Thyroid gland (tissue), 4 donors: ENCODE measurements at places on chromosomes 4 and X. TPM values are rescaled to one million over a fixed set of nuclear protein-coding genes. Genes with fewer than 3 reads are reported as not detected.

FAM9B gene
- total RNA-seq = not detected

RPS6KA6 gene
- total RNA-seq = 23.2 TPM

HSFX2 gene
- total RNA-seq = not detected

MYL5 gene
- 15.2 TPM for total RNA-seq

VCX2 gene
- total RNA-seq = not detected

GAGE13 gene
- not detected for total RNA-seq

FAM47E gene
- 16.9 TPM for total RNA-seq

KIAA0232 gene
- 42.6 TPM for total RNA-seq

TMEM150C gene
- total RNA-seq = 26.2 TPM

DNA sequence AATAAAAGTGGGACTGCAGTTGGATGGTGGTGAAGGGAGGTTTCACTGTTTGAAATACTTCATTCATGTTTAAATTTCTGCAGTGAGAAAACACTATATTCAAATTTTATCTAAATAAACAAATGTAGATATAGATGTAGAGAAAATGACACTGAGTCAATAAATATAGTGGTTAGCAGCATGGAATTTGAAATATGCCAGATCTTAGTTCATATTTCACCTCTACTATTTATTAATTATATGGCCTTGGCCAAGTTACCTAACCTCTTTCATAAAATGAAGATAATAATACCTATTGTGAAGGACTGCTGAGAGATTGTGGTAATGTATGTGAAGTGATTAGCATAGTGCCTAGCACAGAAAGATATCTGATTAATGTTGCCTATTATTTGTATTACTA, 70.5 kb downstream of the AGTR2 start:
- H3K4me3 ChIP-seq = no peak overlapping the region
- no peaks in the 10 kb centered on the region for H3K27me3 ChIP-seq
- no peak for DNase-seq
- H3K36me3 ChIP-seq = no peaks in the 10 kb centered on the region
- H3K27ac ChIP-seq = no peak overlapping the region
- H3K4me1 ChIP-seq = no peaks in the 10 kb centered on the region

DNA sequence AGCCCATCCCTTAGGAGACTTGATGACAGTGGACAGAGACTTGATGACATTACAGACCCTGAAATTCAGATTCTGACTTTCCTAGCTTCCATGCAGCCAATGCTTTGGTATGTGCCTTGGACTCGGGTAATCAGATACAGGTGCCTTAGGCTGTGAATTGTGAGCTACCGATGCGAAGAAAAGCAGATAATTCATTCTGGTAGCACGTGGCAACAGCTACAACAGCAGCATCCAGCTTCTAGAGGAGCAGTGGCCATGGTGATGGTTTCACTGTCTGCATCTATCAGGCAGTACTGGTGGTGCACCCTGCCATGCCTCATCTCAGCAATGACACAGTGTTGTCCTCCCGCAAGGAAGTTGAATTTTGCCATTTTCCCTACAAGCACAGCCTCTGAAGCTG, 126.9 kb upstream of the TAPT1 start:
- H3K27me3 ChIP-seq = no peaks in the 10 kb centered on the region
- H3K27ac ChIP-seq = no peak overlapping the region
- H3K4me3 ChIP-seq = no peak overlapping the region
- no peak for DNase-seq
- no peaks in the 10 kb centered on the region for H3K4me1 ChIP-seq

DNA sequence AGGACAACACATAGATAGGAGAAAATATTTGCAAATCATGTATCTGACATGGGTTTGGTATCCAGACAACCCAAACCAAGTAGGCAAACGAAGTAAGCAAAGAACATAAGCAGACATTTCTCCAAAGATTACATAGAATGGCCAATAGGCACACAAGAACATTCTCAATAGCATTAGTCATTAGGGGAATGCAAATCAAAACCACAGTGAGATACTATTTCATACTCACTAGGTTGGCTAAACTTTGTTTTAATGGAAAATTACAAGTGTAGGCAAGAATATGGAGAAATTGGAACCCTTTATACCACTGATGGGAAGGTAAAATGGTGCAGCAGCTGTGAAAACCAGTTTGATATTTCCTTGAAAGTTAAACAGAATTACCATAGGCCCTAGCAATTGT, 74.7 kb downstream of the CHRNA9 start:
- no peak overlapping the region for H3K27ac ChIP-seq
- H3K4me1 ChIP-seq = peaks cover 2% of the 10 kb centered on the region
- H3K27me3 ChIP-seq = no peaks in the 10 kb centered on the region
- no peaks in the 10 kb centered on the region for H3K36me3 ChIP-seq
- H3K4me3 ChIP-seq = no peak overlapping the region

DNA sequence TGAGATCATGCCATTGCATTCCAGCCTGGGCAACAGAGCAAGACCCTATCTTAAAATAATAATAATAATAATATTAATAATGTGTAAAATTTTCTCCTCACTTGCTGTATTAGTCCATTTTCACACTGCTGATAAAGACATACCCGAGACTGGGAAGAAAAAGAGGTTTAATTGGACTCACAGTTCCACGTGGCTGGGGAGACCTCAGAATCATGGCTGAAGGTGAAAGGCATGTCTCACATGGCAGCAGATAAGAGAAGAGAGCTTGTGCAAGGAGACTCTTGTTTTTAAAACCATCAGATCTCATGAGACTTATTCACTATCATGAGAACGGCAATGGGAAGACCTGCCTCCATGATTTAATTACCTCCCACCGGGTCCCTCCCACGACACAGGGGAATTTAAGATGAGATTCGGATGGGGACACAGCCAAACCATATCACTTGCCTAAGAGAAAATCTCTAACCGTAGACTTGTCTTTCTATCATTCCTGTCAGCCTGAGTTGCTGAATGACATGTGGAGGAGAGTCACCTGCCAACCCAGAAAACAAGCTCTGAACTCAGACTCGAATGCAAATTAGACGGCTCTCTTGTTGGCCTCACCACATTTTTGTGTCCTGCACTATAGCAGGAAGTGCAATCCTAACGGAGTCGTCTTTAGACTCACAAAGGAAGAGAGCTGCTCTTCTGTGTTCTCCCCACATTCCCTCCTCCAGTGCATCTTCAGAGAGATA, 51.9 kb upstream of the DCTD start:
- H3K36me3 ChIP-seq = no peaks in the 10 kb centered on the region
- H3K4me1 ChIP-seq = no peaks in the 10 kb centered on the region
- H3K4me3 ChIP-seq = no peak overlapping the region
- no peak for DNase-seq
- no peak overlapping the region for H3K27ac ChIP-seq

DNA sequence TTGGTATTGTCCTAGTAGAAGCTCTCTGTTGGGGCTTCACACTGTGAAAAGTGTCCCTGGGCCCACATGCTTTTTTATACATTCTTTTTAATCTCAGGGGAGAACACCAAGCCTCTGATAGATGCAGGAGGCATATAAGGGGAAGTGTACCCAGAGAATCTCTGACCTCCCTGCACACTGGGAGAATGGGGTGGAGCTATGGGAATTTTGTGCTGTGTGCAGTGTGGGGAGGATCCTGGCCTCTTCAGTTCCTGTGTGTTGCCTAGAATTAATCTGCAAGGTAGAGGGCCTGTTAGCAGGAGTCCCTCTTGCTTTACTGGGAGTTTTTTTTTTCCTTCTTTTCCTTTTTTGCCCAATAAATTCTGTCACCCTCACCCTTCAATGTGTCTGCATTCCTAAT, 49.2 kb upstream of the SPIN4 start:
- H3K4me1 ChIP-seq = no peaks in the 10 kb centered on the region
- H3K4me3 ChIP-seq = no peak overlapping the region
- H3K27me3 ChIP-seq = no peaks in the 10 kb centered on the region
- no peaks in the 10 kb centered on the region for H3K36me3 ChIP-seq
- DNase-seq = no peak

DNA sequence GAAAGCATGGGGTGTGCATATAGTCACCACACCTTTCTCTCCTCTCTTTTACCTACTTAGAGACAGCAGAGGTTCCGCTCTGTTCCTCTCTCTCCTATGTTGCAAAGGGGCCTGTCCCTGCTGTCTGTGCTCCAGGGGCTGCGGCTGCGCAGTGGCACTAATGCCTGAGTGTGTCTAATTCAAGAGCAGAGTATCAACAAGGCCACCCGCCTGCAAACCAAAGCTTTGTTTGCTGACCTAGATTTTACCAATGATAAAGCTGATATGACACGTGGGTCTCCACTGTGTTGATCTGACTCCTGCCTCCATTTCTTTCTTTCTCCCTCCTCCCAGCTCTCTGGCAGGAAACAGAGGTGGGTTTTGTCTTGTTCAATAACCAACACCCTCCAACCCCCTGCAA, 74.9 kb downstream of the NSG1 start:
- H3K4me3 ChIP-seq = no peak overlapping the region
- H3K36me3 ChIP-seq = peaks cover 17% of the 10 kb centered on the region
- no peak overlapping the region for H3K27ac ChIP-seq
- peak; percentile 49 for DNase-seq
- H3K27me3 ChIP-seq = no peaks in the 10 kb centered on the region

DNA sequence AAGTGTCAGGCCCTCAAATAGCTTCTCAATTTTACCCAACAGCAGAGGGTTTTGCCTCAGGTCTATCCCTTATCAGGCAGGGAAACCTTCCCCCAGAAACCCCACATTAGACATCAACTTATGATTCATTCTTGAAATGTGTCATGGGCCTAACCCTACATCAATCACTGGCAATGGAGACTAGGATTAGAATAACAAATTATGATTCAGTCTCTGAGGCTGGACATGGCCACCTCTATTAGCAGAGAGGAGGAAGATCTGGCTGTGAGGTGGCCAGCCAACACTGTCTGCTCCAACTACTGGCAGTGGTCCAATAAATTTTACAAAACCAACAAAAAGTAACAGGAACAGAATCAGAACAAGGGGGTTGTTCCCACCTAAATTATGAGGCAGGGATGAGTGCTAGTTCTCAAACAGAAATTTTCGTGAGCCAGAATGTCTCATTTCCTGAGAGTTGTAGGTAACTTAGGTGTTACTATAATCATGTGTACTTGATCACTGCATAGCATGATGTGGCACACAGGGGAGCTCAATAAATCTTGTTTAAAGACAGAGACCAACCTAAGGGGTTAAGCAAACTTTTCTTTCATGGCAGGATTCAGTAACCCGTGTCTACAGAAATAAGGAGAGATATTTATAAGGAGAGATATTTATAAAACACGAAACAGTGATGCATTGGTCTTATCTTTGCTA, 126.8 kb downstream of the NFKB1 start:
- H3K4me1 ChIP-seq = no peaks in the 10 kb centered on the region
- H3K36me3 ChIP-seq = no peaks in the 10 kb centered on the region
- H3K27me3 ChIP-seq = no peaks in the 10 kb centered on the region
- H3K27ac ChIP-seq = no peak overlapping the region

- no peaks in the 10 kb centered on the region for H3K4me1 ChIP-seq
- H3K4me3 ChIP-seq = no peak overlapping the region
- H3K36me3 ChIP-seq = peaks cover 23% of the 10 kb centered on the region
- H3K27ac ChIP-seq = no peak overlapping the region
These were observed 39.0 kb downstream of the PLAC8 start for GRCh38 chr4:83075311-83076095.

DNA sequence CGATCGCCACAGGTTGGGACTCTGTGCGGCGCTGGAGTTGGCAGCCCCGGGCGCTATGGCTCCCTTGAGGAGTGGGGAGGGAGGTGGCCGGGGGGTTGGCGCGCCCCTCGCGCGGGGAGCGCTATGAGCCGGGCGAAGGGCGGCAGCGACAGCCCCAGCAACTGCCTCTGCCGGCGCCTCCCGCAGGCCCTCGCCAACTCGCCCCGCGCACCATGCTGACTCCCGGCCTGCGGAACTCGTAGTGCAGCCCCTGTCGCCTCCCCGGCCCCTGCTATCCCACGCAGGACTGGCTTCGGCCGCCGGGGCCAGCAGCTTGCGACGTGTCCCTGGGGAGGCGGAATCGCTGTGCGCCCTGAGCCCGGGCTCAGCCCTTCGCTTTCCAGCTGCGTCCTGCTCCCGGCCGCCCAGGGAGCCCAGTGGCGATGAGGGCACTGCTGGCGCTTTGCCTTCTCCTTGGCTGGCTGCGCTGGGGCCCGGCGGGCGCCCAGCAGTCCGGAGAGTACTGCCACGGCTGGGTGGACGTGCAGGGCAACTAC, 415 bp downstream of the SHISA3 start:
- peaks cover 19% of the 10 kb centered on the region for H3K4me1 ChIP-seq
- H3K36me3 ChIP-seq = no peaks in the 10 kb centered on the region
- H3K27me3 ChIP-seq = no peaks in the 10 kb centered on the region
- peak; percentile 76 for DNase-seq

DNA sequence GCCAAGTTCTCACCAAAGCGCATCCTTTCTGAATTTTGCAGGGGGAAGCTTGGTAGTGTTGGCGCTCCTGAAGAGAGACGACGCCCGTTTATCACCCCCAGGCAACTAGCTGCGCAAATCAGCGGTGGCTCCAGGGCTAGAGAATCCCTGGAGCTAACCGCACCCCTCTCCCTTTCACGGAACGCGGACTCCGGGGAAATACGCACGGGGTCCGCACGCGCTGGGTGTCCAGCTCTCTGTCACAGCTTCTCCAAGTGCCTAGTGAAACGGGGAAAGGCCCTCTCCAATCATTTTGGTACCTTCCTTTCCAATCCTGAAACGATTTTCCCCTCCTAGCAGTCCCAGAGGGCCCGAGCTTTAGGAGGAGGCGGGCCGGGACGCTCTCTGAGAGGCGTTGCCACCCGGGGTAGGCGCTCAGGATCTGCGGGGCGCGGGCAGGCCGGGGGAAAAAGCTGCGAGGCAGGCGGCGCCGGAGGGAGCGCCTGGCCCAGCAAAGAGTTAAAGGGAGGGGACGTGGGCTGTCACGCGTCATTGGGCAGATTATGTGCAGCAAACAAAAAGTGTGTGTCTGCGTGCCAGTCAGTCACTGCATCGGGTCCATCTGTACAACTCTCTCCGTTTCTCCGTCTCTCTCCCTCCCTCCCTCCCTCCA, at the start of gene PRDM8:
Gene PRDM8, plus strand, starts transcription at position 582 of the 652 bp plus-strand sequence. CDS start 2,578 bp downstream, outside the sequence.
- H3K27me3 ChIP-seq = peaks cover 36% of the 10 kb centered on the region
- no peak within 1 kb of the TSS for H3K27ac ChIP-seq
- H3K4me3 ChIP-seq = no peak within 1 kb of the TSS
- DNase-seq = no peak

- no peaks in the 10 kb centered on the region for H3K27me3 ChIP-seq
- no peaks in the 10 kb centered on the region for H3K36me3 ChIP-seq
- H3K27ac ChIP-seq = no peak overlapping the region
- no peak overlapping the region for H3K4me3 ChIP-seq
- no peaks in the 10 kb centered on the region for H3K4me1 ChIP-seq
These were observed 34.9 kb upstream of the ANXA10 start for GRCh38 chr4:168057412-168057811.

GRCh38 chrX:103818842-103819619, 13.0 kb downstream of the RAB9B start:
- no peak for DNase-seq
- H3K27ac ChIP-seq = no peak overlapping the region
- H3K4me3 ChIP-seq = no peak overlapping the region
- no peaks in the 10 kb centered on the region for H3K36me3 ChIP-seq
- H3K4me1 ChIP-seq = no peaks in the 10 kb centered on the region

- H3K36me3 ChIP-seq = no peaks in the 10 kb centered on the region
- no peaks in the 10 kb centered on the region for H3K27me3 ChIP-seq
- peak; percentile 10 for DNase-seq
These were observed 43.2 kb downstream of the ZBTB49 start for GRCh38 chr4:4333265-4333706.
